Hematopoietic multipotent progenitor cell treated with erythropoietin and hydrocortisone succinate and interleukin-3 and kit ligand, for 17 days (in vitro differentiated cells): ENCODE measurements at places on chromosomes 16 and 17.

DNA sequence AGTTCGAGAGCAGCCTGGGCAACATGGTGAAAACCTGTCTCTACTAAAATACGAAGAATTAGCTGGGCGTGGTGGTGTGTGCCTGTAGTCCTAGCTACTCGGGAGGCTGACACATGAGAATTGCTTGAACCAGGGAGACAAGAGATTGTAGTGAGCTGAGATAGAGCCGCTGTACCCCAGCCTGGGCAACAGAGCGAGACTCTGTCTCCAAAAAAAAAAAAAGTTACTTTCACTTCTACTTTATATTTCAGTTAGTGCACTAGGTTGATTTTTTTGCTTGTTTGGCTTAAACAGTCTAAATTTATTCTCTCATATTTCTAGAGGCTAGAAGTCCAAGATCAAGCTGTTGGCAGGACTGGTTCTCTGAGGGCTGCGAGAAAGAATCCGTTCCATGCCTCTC, 13.4 kb downstream of the CCDC102A start:
- DNase-seq, result no peak

- DNase-seq, result no peak
Observed at GRCh38 chr17:4233668-4234258, 30.0 kb downstream of the ANKFY1 start.

- DNase-seq, result no peak
Observed at GRCh38 chr17:55845385-55845784, 94.5 kb downstream of the PCTP start.

DNA sequence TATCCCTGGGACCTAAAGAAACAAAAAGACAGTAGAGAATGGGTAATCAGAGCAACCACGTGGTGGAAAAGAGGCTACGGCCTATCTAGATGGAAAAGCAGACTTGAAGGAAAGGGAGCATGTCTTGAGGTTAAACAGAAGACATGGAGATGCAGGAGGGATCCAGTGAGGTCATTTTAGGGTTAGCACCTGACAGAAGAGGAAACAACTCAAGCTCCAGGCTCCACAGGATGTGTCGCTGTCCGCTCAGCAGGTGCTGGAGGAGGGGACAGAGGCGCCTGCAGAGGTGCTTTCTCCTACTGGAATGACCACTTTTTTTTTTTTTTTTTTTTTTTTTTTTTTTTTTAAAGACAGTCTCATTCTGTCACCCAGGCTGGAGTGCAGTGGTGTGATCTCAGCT, 47.5 kb upstream of the CLEC3A start:
- no peak for DNase-seq

- no peak for DNase-seq
Observed at GRCh38 chr16:56742030-56742984, 12.4 kb downstream of the NUP93 start.

DNA sequence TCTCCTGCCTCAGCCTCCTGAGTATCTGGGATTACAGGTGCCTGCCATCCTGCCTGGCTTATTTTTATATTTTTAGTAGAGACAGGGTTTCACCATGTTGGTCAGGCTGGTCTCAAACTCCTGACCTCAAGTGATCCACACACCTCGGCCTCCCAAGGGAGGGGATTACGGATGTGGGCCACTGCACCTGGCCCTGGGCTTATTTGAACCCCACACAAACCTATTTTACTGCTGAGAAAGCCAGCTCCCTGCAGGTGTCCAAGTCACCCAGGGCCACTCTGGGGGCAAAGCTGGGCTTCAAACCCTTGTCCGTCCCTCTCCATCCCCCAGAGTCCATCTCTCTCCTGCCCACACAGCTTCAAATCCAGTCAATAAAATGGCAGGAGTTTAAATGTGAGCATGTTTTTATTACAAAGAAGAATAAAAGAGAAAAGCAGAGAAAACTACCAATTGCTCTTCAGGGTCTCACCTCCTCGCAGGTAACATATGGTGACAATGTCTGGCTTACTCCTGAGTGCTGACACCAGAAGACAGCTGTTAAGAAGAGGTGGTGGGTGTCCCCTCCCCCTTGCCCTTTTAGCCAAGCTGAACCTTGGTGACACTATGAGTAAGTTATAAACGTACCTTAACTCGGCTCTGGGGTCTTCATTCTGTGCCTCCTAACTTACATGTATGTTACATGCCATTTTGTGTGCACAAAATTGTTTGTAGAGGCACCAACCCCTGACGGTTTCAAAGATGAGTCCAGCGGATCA, 45.4 kb downstream of the LAT start:
- peak; percentile 3 for DNase-seq

DNA sequence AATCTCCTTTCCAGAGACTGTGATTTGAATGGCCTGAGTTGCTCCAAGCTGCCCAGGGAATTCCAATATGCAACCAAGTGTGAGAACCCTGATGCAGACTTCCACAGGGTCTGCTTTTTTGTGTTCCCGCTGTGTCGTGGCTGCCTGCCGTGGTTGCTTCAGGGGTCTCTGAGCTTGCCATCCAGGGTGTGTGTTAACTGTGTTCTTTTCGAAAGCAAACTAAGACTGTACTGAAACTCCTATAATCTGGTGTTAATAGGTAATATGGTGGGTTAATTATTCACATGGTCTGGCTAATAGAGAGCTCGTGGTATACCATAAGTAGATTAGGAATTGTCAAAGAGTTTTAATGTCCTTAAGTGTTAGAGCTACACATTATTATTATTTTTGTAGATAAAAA, 20.7 kb downstream of the UBN1 start:
- no peak for DNase-seq

- no peak for DNase-seq
Observed at GRCh38 chr17:47728214-47728877, 4.7 kb upstream of the TBX21 start.

DNA sequence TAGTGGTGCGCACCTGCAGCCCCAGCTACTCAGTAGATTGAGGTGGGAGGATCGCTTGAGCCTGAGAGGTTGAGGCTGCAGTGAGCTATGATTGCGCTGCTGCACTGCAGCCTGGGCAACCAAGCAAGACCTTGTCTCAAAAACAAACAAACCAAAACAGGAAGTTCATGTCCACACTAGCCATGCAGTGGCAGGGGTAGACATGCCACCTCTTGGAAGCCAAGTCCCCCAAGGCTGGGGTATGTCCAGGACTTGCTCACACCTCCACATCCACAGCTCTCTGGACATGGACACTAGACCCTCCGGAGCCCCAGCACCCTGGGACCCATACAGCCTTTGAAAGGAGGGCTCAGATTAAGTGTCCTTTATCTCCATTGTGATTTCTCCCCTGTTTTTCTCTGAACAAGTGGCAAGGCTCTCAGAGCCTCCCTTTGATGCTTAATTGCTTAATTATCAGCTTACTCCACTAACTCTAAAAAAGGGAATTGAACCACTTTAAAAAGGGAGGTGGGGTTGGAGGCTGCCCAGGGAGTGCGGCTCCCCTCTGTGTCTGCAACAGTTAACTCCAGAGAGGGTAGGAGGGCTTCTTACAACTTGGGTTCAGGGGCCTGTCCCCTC, 424.6 kb upstream of the C16orf82 start:
- no peak for DNase-seq

DNA sequence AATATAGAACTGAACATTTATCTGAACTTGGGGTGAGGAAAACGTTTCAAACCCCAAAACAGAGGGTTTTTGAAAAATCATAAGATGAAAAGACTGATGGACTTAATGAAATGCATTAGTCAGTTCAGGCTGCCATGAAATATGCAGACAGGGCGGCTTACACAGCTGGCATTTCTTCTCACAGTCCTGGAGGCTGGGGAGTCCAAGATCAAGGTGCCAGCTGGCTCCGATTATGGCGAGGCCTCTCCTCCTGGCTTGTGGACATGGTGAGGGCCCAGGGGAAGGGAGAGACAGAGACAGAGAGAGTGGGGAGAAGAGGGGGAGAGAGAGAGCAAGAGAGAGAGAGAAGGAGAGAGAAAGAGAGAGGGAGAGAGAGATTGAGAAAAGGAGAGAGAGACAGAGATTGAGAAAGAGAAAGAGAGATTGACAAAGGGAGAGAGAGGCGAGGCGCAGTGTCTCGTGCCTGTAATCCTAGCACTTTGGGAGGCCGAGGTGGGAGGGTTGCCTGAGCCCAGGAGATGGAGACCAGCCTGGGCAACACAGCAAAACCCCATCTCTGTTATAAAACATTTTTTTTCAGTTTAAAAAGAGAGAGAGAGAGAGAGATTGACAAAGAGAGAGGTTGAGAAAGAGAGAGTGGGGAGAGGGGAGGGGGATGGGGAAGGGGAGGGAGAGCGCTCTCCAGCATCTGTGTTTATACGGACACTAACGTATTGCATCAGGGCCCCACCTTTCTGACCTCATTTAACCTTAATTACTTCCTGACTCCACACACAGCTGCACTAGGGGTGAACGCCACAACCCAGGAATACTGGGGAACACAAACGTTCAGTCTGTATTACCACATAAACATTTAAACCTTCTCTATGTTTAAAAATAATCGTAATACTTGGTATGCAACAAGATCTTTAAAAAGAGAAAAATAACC, 24.6 kb upstream of the RPH3AL start:
- no peak for DNase-seq

- DNase-seq, result no peak
Observed at GRCh38 chr17:77306790-77307478, 166.2 kb downstream of the SEC14L1 start.

DNA sequence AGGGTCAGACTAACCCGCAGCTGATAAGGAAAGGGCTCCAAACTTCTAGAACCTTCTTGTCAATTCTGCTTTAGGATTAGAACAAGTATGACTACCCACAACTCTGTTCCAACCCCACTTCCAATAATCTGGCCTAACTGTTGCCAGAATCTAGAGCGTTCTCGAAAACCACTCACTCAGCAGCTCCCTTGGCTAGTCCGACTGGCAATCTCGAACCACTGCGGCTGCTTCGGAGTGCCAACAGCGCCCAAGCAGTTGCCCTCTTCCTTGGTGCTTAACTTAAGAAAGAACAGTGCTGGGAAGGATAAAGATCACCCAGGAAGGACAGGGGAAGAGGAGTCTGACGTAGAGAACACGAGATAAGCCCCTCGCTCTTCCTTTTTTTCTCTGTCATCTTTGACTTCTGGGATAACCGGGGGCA, 818 bp downstream of the DNAJC7 start:
- DNase-seq, result peak; percentile 70

GRCh38 chr16:88453217-88453531, at the start of gene ZFPM1:
Gene ZFPM1, plus strand, starts transcription at chr16:88453280. Its CDS starts 359 bp downstream, at chr16:88453639.
- DNase-seq, result no peak

DNA sequence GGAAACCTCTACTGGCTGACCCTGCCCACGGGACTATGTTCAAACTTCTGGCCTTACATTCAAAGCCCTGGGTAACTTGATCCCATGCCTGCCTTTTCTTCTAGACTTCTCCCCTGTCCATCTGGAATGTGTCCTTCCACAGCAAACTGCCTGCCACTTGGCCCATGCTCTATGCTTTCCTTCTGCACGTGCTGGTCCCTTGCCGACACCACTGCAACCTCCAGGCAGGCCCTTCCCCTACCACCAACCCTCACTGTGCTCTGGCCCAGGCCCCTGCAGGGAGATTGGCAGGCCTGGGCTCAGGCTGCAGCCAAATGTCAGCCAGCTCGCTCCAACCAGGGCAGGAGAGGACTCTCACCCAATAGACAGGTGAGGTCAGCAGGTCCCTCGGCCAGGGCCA, 11.0 kb downstream of the HSD11B2 start:
- no peak for DNase-seq

DNA sequence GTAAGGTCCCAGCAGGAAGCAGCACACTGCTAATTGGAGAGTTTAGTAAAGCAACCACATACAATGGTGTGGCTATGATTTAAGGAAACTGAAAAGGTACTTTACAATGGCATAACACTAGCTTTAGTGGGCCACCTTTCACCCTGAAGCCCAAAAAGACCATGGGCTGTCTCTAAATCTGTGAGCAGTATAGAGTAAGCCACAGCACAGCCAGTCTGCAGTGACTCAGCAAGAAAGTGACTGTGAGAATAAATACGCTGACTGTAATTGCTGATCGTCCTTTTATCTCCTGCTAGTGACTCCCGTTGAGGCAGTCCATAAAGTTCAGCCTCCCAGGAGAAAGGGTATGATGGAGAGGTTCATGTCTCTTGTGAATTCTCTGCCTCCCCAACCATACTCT, 679.8 kb upstream of the KIF2B start:
- DNase-seq, result no peak

DNA sequence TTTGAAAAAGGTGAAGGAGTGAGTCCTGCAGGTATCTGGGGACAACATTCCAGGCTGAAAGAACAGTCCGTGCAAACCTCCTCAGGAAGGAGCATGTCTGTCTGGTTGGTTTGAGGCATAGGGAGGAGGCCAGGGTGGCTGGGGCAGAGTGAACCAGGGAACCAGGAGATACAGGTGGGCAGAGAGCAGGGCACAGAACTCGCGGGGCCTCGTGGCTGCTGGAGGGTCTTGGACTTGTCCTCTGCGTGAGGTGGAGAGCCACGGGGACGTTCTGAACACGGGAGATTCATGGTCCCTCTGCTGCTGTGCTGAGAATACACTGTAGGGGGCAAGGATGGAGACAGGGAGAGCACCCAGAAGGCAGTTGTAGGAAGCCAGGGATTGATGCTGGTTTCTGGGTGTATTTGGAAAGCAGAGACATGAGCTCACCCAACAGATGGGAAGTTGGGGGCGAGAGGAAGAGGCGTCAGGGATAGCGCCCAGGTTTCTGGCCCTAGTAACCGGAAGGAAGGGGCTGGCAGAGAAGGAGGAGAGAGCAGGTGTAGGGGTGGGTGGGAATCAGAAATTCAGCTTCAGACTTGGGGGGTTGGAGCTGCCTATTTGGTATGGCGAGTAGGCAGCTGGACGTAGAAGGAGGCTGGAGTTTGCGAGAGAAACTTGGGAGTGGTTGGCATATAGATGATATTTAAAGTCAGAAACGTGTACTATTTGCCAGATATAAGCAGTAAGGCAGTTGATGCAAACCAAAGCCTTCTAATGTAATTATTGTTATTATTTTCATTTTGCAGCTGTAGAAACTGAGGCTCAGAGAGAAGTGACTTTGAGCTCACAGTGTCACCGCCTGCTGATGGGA, at the start of gene CCL17:
CCL17 (plus strand) TSS at position 803 of the 853 bp plus-strand sequence. CDS start 9,166 bp downstream, outside the sequence.
- no peak for DNase-seq

GRCh38 chr17:46764709-46765401, 53.6 kb downstream of the WNT3 start:
- DNase-seq, result no peak

DNA sequence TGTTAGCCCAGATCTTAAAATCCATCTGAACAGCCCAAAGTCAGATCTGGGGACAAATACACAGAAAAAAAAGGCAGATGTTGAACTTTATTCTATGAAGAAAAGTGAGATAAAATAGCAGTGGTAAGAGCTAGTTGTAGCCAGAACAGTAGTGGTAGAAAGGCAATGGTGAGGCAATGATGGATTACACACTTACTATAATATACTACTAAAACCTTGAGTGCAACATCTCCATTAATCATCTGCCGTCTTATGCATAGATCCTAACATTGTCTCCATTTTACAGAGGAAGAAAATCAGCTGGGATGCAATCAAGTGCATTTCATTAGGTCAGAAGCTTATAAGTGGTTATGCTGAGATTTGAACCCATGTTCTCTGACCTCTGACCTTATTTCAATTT, 699.6 kb downstream of the CDH11 start:
- DNase-seq, result no peak
